ENCODE measurements at places on chromosomes 6 and 20.

- DNase-seq = peak; percentile 67
Measured at GRCh38 chr6:1872649-1873131, 263.0 kb downstream of the FOXC1 start.

DNA sequence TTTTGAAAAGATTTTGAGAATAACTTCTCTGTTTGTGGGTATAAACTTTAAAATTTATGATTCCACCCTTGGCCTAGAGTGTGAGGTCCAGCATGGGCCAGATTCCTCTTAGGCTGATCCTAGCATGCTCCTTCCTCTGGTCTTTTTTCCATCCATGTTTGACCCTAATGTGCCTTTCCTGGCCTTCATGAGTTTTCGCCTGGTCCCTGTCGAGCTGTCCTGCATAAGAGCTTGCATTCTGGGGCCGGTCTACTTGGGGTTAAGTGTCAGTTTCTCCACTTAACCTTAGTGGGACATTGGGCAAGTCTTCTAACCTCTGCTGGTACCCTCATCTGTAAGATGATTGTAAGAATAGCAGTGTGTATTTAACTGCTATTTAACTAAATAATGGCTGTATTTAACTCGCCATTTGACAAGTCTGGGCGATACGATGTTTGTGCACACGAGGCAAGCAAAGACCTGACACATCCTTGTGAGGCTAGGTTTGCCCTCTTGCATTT, 40.7 kb upstream of the TAGAP start:
- DNase-seq = no peak

DNA sequence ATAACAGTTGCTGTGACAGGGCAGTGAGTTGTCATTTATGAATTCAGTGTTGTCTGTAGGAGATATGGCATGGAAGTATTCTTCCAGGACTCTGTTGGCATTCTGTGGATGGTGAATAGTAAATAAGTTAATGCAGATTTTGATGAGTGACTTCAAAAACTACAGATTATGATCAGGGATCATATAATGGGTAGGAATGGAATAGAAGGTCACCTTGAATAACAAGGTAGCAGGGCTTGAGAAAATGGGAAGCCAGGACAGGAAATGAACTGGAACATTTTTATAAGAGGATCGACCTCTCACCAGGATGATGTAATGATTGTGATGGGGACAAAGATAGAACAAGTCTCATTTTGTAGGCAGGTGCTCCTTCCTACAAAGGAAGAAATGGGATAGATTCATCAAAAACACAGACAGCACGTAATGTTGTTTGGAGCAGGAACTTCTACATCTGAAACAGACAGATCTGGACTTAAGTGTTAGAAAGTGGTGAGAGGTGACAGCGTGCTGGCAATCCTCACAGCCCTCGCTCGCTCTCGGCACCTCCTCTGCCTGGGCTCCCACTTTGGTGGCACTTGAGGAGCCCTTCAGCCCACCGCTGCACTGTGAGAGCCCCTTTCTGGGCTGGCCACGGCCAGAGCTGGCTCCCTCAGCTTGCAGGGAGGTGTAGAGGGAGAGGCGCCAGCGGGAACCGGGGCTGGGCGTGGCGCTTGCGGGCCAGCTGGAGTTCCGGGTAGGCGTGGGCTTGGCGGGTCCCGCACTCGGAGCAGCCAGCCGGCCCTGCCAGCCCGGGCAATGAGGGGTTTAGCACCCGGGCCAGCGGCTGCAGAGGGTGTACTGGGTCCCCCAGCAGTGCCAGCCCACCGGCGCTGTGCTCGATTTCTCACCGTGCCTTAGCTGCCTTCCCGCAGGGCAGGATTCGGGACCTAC, 30.8 kb upstream of the SSR1 start:
- DNase-seq = no peak

DNA sequence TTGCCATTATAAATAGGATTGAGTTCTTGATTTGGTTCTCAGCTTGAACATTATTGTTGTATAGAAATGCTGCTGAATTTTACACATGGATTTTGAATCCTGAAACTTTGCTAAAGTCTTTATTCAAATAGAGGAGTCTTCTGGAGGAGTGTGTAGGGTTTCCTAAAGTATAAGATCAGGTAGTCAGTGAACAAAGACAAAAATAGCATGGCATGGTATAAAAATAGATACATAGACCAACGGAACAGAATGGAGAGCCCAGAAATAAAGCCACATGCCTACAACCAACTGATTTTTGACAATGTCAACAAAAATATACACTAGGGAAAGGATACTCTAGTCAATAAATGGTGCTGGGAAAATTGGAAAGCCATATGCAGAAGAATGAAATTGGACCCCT, 740.1 kb downstream of the QKI start:
- no peak for DNase-seq

GRCh38 chr6:79656134-79656533, 25.0 kb downstream of the SH3BGRL2 start:
- DNase-seq = no peak

GRCh38 chr6:31401403-31401802, 2.0 kb upstream of the MICA start:
- no peak for DNase-seq

DNA sequence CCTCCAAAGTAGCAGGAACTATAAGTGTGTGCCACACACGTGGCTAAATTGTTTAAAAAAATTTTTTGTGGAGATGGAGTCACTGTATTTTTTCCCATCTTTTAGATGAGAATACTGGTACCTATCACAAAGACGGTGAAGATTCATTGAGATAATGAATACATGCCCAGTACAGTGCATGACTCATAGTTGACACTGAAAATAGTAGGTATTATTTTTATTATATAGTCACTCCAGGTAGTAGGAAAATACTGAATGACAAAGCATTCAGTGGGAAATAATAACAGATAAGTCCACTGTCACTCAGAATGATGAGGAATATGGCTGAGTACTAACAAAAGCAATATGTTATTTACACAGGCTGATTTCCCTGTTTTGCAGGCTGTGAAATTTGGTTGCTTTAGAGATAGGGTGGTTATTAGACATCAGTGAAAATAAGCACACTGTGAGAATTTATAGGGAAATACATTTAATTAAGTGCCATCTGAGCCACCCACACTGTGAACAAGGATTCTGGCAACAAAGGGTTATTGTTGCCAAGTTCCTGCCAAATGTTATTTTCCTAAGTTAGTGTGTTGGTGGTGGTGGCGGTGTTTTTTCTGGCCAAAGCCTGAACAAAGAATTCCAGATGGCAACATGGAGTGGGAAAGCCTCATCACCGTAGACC, 129.8 kb upstream of the FOXQ1 start:
- no peak for DNase-seq

- DNase-seq = no peak
Measured at GRCh38 chr20:45993197-45993951, 15.3 kb upstream of the MMP9 start.

- DNase-seq = peak; percentile 69
Measured at GRCh38 chr20:37276494-37277252, 12.8 kb upstream of the MANBAL start.

- no peak for DNase-seq
Measured at GRCh38 chr20:34240693-34241615, at the start of gene ASIP. ASIP (plus strand) TSS chr20:34241423; CDS start chr20:34260375, 18,952 bp downstream.

GRCh38 chr6:41055149-41055548, 2.1 kb downstream of the APOBEC2 start:
- peak; percentile 21 for DNase-seq

GRCh38 chr20:8805737-8806442, 263.0 kb upstream of the PLCB4 start:
- no peak for DNase-seq

- peak; percentile 87 for DNase-seq
Measured at GRCh38 chr6:32081168-32081990, 27.8 kb downstream of the TNXB start.

- peak; percentile 76 for DNase-seq
Measured at GRCh38 chr6:111482188-111482958, 645 bp downstream of the REV3L start.

- no peak for DNase-seq
Measured at GRCh38 chr6:137349856-137350830, 131.0 kb upstream of the IFNGR1 start.

DNA sequence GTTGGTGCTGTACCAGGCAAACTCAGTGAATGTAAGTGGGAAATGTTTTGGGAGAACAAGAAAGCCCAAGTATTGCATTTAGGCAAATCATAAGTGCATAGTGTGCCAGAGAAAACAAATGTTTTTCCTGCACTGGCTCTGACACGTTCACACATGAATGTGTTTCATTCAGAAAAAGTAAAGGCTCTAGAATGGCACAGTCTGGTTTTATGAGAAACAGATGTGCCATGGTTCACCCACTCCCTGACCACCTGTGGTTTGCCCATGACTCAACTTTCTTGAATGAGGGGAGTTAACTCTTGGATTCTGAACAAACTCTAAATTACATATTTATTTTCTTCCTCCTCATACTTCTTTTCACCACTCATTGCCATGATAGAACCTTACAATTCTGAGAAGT, 126.9 kb downstream of the KCNQ5 start:
- DNase-seq = peak; percentile 54

DNA sequence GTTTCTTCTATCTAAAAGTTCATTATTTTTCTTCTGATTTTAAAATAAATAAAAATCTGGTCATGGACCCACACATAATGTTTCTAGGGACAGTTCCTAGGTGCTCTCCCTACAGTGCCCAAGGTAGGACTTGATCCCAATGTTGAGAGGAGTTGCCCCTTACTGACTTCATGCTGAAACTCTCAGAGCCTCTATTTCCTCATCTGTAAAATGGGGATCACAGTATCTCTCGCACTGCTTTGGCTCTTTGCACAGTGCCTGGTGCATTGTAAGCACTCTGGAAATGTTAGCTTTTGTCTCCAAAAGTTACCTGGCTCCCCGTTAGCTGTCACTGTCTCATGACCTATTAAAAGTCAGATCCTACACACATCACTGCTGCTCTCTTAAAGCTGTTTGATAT, 205.5 kb downstream of the TSHZ2 start:
- DNase-seq = no peak

DNA sequence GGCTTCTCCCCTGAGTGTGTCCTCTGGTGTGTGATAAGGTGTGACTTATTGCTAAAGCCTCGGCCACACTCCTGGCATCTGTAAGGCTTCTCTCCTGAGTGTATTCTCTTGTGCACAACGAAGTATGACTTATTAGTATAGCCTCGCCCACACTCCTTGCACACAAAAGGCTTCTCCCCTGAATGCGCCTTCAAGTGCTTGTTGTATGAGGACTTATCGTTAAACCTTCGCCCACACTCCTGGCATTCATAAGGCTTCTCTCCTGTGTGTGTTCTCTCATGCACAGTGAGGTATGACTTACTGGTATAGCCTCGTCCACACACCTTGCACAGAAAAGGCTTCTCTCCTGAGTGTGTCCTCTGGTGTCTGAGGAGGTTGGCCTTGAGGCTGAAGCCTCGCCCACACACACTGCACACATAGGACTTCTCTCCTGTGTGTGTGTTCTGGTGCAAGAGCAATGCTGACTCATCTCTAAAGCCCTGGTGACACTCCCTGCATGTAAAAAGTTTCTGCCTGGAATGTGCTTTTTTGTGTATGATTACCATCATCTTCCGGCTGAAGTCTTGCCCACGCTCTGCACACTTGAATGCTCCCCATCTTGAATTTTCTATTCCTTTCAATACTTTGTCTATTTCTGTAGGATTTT, 20.4 kb downstream of the ZNF337 start:
- no peak for DNase-seq

GRCh38 chr6:87745966-87746721, 44.1 kb upstream of the AKIRIN2 start:
- DNase-seq = no peak

DNA sequence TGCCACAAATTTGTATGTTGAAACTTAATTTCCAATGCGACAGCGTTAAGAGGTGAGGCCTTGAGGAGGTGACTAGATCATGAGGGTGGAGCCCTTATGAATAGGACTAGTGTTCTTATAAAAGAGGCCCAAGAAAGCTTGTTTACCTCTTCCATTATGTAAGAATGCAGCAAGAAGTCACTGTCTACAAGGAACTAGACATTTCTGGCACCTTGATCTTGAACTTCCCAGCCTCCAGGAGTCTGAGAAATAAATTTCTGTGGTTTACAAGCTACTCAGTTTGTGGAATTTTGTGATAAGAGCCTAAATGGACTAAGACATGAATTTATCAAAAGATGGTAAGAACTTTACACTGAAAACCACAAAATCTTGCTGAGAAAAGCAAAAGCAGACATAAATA, 173.6 kb upstream of the SGK1 start:
- no peak for DNase-seq

DNA sequence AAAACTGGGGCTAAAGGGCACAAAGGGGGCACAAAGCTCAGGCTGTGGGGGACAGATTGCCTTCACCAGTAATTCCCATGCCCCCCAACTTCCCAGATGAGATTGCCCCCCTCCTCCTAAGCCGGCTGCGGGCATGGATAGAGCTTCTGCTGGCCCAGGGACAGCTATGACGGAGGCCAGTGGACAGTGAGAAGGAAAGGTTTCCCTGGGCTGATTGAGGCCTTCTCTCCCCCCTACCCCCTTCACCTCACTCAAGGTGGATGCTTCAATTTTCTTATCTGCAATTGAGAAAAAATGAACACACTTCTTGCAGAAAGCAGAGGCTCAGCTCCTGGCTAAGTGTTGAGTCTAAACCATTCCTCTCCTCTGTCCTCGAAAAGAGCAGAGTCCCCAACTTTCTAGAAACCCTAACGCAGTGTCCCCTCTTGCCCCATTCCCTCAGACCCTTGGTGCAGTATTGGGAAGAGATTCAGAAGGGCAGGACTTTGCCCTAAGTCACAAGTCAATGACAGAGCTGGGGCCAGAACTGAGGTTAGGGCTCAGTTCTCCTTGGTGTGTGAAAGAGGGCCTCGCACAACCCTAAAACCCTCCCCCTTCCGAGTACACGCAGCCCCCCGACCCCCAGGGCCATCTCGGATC, 808 bp downstream of the SDC4 start:
- DNase-seq = no peak

DNA sequence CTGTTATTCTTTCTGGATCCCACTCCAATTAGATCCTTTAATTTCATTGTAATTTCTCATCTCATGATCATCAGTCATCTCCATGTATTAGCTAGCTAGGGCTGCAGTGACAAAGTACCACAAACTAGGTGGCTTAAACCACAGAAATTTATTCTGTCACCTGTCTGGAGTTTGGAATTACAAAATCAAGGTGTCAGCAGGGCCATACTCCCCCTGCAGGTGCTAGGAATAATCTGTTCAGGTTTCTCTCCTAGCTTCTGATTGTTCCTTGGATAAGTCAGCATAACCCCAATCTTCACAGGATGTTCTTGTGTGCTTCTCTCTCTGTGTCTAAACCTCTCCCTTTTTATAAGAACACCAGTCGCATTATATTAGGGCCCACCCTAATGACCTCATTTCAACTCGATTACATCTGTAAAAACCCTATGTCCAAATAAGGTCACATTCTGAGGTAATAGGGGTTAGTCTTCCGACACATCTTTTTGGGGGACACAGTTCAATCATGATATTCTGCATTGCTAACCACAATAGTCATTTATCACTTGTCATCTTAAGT, 40.5 kb downstream of the BEND6 start:
- DNase-seq = no peak

DNA sequence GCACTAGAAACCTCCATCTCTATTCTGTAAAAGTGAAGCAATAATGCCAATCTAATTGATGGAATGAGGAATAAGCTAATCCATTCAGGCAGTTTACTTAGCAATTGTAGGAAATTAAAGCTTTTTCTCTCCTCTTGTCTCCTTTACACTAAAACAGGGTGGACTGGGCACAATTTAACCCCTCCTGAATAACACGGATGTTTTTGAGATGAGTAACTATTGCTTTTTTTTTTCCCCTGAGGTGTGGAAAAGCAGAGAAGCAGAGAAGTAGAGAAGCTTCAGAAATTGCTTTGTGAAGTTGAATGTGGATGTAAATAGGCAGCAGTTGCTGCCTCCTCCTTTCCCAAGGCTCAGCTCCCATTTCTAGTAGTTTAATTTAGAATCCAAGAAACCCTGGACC, 40.0 kb upstream of the GCNT2 start:
- no peak for DNase-seq

GRCh38 chr6:5996714-5997419, 9.9 kb downstream of the NRN1 start:
- peak; percentile 71 for DNase-seq

Data from left hindlimb (tissue), 1 donor.